ENCODE measurements at places on chromosomes 3 and 15. TPM values are rescaled to one million over a fixed set of nuclear protein-coding genes. Genes with fewer than 3 reads are reported as not detected.

DNA sequence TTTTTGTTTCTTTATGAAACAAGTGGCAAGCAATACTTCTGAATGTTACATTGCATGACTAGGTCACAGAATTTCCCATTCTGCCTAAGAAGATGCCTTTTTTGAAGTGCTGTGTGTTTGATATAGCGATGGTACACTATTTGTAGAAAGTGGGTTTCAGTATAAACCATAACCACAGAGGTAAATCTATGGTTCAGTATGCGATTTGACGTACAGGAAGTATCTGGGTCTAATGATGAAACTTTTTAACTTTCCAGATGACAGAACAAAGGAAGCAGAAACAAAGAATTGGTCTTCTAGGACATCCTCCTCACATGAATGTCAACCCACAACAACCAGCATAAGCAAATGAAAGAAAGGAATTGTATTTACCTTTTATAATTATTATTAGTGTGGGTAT is 133.4 kb upstream of the BHLHE40 start:
- DNase-seq: no peak

DNA sequence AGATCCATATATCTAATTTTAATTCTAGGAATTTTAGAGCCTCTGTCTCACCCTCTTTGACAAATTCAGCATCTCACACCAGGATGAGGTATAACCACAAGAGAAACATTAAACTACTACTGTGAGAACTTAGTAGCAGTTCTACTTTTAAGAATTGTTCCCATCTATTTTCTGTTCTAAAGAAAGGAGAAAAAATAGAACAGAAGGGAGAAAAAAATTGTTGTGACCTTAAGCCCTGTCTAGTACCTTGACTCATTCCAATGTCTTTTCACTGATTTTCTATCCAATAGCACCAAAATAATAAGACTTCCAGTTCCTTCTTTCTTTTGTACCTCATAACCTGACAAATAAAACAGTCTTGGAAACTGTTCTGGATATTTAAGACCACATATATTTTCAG is 37.0 kb downstream of the FRMD5 start:
- no peak for DNase-seq

GRCh38 chr15:90539789-90540188 is 10.1 kb downstream of the CRTC3 start:
- DNase-seq: no peak

DNA sequence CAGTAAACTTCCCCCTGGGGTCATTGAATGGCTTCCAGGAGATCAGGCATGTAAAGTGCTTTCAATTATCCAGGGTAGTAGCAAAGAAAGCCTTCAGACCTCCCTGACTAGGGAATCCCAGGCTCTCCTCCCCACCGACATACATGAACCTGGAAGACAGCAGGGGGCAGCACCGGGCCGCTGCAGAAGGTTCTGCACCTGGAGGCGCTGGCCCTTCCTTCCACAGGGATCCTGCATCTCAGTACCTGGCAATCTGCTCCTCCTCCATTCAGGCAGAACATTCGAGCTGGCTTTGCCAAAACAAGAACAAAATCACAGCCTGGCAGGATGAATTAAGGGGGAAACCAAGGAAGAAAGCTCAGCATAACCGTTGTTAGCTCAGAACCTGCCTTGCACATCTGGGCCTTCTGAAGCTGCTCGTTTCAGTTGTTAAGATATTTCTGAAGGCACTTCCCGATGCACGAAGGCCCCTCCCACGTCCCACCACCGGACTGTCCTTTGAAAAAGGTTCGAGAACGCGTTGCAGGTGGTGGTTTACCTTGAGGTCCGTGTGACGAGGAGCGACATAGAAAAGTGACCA is 237.7 kb downstream of the SLCO3A1 start:
- peak; percentile 68 for DNase-seq

DNA sequence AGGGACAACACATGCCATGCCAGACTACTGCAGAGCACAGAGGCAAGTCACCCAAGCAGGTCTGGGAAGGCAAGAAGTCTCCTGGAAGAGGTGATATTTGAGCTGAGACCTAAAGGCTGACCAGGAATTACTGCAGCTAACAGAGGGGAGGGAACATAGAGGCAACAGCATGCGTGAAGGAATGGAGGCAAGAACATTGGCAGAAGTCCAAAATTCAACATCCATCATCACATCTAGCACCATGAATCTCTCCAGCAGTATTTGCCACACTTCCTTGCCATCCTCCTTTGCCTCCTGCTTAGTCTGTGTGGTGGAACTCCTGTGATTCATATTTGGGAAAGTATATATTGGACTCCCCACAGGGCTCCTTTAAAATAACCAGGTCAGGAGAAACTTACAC is 870 bp upstream of the TSEN2 start:
- no peak for DNase-seq

GRCh38 chr3:145191543-145191942 is 969.4 kb downstream of the PLOD2 start:
- no peak for DNase-seq

GRCh38 chr3:9078561-9079240 is 115.4 kb upstream of the RAD18 start:
- no peak for DNase-seq

The FES gene
- polyA plus RNA-seq: 0.89 TPM

The ELP6 gene
- polyA plus RNA-seq: 30.9 TPM

The CACNA2D2 gene
- polyA plus RNA-seq: 0.97 TPM

The LDHAL6B gene
- polyA plus RNA-seq: not detected

The UNC13C gene
- 0.75 TPM for polyA plus RNA-seq
